Right hindlimb (tissue), 1 donor: ENCODE measurements at places on chromosomes 4 and X.

DNA sequence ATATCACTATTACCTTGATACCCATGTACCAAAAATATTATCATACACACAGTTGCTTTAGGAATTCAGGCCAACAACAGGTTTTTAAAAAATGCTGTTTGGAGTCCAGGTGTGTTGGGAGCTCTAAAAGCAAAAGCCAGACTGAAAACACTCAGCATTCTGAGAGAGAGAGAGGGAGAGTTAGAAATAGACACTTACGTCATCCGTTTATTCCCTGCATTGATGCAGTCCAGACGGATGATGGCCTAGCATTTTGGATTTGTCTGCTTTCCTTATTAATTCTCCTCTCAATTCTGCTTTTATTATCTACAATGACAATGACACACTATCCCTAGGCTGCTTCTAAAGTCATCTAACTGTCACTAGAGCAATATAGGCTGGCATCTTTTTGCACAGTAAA is 358.3 kb upstream of the BOD1L1 start:
- no peak for DNase-seq

GRCh38 chr4:20612313-20612712 is 87.9 kb upstream of the PACRGL start:
- no peak for DNase-seq

DNA sequence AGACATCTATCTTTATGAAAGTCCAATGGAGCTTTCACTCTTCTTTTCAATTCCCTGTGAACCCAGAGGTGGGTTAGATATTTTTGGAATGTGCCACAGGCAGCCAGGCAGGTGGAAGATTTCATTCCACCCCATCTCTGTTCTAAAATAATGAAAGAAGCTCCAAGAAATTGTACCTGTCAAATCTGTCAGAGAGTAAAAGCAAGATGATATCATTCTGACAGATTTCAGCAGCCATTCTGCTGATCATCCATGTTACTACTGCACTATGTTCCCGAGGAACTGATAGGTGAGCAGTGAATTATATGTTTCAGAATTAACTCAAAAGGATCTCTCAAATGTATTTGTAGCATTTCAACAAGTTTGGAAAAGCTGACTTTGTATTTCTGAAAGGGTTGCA is 339.5 kb upstream of the SPANXN4 start:
- no peak for DNase-seq

DNA sequence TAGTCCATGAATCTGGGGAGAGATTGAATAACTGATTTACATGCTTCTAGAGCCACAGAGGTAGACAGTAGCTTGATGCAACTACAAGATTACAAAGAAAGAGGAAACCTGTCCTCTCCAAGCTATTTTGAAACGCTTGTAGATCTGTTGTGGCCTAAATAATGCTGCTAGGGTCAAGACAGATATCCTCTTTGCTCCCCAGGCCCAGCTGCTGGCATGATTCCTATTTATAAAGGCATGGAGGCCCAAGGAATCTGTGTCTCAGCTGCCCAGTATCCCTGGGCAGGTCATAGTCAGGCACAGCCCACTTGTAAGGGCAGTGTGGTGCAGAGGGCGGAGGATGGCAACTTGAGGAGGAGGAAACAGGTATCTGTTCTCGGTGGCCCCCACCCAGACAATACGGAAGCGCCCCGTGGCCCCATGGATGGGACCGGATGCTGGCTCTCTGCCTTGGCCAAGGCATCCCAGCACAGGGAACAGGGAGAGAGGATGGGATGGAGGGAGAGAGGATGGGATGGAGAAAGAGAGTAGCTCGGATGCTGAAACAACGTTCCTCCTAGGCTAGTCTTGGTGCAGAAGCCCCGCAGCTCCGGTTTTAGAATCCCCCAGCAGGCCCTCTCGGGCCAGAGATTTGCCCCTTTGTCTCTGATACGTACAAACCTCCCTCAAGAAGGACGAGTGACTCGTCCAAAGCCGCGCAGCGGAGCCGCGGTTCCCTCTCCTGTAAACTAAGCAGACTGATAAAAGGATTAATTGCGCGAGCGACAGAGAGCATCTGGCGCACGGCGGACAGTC is 767 bp upstream of the SMIM20 start:
- peak; percentile 39 for DNase-seq

DNA sequence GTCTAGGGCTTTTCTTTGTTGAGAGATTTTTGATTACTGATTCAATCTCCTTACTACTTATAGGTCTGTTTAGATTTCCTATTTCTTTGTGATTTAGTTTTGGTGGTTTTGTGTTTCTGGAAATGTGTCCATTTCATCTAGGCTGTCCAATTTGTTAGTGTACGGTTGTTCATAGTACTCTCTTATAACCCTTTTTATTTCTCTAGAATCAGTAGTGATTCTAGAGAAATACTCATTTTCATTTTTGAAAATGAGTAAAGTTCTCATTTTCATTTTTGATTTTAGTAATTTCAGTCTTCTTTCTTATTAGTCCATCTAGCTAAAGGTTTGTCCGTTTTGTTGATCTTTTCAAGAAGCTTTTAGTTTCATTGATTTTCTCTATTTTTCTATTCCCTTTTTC is 7.5 kb downstream of the IL13RA1 start:
- no peak for DNase-seq

DNA sequence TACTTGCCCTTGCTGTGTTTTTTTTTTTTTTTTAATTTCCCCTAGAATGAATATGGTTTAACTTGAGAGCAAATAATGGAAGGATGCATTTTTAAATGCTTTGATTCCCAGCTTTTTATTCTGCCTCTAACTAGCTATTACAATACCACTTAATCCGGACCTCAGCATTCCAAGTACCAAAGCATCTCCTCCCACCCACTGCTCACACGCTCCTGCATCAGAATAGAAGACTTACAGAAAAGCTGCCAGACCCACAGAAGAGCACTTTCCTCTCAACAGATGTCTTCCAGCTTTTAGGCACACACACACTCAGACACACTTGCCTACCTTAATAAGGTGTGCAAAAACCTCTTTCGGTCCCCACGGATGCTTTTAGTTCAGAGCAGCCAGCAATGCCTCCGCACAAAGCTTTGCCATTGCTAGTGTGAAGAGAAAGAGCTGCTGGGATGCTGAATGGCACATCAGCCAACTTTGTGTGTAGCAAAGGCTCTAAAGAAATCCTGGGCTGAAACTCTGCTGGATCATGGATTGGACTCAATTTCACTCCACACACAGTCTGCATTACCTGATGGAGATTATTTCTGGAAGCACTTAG is 1056.2 kb downstream of the DMD start:
- no peak for DNase-seq

- DNase-seq, result no peak
Measured at GRCh38 chr4:107701565-107701964, 18.5 kb downstream of the PAPSS1 start.

DNA sequence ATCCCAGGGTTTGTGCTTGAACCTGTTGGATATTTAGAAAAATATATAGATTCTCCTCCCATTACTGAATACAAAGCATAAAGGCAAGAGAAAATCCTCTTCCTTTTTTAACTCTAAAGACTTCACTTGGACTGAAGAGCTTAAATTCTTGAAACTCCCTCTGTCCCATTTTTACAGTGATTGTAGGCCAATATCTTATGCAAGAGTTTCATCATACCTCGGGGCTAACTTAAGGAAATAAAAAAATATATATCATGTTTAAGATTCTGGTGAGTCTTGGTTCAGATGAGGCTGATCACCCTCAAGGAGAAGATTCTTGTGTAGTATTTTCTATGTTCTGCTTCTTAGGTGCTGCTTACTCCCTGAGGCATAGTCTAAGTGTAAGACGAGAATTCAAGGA is 1449.6 kb downstream of the C4orf33 start:
- DNase-seq, result no peak

- no peak for DNase-seq
Measured at GRCh38 chr4:147423229-147423628, 57.7 kb upstream of the EDNRA start.

DNA sequence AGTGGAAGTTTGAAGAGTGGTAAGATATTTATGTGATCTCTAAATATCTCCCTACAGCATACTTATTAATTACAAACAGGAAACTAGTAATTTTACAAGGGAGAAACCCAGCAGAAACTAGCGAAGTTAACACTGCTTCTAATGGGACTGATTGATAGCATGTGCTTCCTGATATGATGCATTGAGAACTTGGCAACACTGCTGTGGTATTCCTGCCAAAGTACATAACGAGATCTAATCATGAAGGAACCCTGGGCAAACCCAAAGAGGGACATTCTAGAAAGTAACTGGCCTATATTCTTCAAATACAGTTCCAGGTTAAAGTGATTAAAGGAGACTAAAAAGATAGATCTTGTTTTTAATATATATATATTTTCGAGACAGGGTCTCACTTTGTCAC is 4.6 kb upstream of the GPR34 start:
- DNase-seq, result no peak

DNA sequence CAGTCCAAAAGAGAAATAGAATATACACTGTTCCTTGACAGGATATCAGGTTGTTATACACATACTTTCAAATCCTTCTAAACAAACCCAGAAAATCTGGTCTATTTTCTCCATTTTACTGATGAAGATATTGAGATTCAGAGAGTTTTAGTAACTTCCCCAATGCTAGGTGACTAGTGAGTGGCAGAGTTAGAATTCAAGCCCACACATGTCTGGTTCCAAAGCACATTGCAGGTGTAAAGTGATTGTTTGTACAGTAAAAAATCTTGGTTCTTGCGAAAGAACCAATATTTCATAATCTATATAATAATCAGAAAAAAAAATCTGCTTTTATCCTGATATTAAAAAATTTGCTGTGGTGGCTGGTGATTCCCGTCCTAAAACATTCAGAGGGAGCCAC is 39.5 kb upstream of the EMCN start:
- DNase-seq, result no peak

DNA sequence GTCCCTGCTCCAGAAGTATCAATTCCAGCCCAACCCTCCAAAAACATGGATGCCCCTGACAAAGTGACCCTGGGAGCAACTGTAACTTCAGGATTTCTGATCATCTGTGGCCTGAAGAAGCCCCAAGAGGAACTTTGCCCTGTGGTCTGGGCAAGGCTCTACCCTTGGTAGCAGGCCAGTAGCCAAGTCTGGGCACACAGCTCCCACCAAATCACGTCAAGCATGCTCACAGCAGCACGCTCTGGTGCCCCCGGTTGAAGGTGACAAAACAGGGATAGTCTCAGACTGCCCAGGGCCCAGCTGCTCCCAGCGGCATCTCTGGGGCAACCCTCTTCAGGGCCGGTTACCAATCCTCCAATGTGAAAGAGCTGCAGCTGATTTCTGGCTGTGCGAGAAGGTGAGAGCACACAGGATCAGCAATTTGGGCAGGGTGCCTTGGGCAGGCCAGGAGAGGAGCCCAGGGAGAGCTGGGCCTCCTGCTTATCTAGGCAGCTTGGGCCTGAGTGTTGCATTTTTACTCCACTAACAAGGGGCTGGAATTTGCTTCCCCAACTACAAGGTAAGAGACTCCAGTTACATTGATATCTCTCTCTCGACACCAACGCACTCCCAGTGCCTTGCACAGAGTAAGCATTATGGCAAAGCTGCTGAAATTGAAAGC is 418.1 kb downstream of the BCOR start:
- no peak for DNase-seq

- DNase-seq, result no peak
Measured at GRCh38 chr4:5609306-5610007, 98.9 kb downstream of the EVC2 start.

GRCh38 chr4:38268837-38269236 is 308.6 kb downstream of the PTTG2 start:
- DNase-seq, result no peak

GRCh38 chr4:151858356-151858755 is 97.5 kb upstream of the GATB start:
- DNase-seq, result no peak

- no peak for DNase-seq
Measured at GRCh38 chr4:111113591-111113990, 490.7 kb upstream of the PITX2 start.

GRCh38 chr4:148780426-148781005 is 338.3 kb upstream of the NR3C2 start:
- DNase-seq, result no peak

- no peak for DNase-seq
Measured at GRCh38 chrX:68719181-68719903, 71.9 kb downstream of the STARD8 start.

GRCh38 chr4:113122066-113122465 is 72.6 kb downstream of the ANK2 start:
- no peak for DNase-seq

DNA sequence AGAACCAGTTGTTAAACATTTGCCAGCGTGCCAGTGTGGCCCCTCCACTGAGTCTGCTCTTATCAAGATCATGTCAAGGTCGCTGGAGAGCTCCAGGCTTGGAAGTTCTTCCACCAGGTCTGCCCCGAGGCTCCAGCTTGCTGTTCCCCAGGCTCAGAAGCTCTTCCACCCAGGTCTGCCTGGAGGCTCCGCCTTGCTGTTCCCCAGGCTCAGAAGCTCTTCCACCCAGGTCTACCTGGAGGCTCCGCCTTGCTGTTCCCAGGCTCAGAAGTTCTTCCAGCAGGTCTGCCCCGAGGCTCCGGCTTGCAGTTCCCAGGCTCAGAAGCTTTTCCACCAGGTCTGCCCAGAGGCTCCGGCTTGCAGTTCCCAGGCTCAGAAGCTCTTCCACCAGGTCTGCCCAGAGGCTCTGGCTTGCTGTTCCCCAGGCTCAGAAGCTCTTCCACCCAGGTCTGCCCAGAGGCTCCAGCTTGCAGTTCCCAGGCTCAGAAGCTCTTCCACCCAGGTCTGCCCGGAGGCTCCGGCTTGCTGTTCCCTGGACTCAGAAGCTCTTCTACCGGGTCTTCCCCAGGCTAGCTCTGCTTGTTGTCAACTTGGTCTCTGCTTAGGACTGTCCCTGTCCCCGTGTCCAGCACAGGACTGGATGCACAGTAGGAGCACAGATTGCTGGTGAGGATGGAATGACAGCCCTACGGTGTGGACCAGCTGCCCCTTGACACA is 54.4 kb downstream of the HMX1 start:
- DNase-seq, result no peak

DNA sequence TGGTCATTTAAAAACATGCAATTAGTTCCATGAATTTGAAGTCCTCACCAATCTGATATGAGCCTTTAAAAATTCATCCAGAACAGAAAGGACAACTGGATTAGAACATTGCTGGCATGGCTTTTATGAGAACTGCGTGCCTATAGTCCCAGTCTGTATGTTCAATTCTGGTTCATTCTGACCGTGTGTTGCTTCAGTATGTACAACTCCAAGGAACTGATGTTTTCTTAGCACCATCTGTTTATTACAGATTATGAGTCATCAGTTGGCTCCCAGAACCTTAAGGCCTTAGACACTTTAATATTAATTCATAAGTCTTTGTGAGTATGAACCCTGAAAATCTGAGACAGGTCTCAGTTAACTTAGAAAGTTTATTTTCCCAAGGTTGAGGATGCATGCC is 115.0 kb downstream of the CEP44 start:
- no peak for DNase-seq

DNA sequence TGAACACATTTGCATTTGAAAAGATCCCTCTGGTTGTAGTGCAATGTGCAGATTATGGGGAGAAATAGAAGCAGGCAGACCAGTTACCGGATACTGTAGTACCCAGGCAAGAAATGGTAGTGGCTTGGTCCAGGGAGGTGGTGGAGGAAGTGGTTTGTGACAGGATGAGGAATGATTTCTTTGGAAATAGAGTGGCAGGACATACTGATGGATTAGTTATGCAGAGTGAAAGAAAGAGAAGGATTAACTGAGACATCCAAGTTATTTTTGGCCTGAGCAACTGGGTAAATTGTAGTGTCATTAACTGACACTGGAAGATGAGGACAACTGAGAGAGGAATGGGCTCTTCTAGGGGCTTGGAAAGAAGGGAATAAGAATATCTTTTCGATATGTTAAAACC is 139.7 kb downstream of the CFAP299 start:
- no peak for DNase-seq

- no peak for DNase-seq
Measured at GRCh38 chr4:60913002-60913401, 287.1 kb upstream of the ADGRL3 start.
